ENCODE measurements at places on chromosomes 5 and 9. TPM values are rescaled to one million over a fixed set of nuclear protein-coding genes. Genes with fewer than 3 reads are reported as not detected.

GRCh38 chr5:151923866-151924476, 680 bp downstream of the GLRA1 start:
- H3K4me3 ChIP-seq: no peak overlapping the region
- no peaks in the 10 kb centered on the region for H3K4me1 ChIP-seq
- H3K27ac ChIP-seq: no peak overlapping the region
- DNase-seq: no peak

ADGRD2 gene
- not detected for total RNA-seq

SYK gene
- total RNA-seq: 2.4 TPM

DNA sequence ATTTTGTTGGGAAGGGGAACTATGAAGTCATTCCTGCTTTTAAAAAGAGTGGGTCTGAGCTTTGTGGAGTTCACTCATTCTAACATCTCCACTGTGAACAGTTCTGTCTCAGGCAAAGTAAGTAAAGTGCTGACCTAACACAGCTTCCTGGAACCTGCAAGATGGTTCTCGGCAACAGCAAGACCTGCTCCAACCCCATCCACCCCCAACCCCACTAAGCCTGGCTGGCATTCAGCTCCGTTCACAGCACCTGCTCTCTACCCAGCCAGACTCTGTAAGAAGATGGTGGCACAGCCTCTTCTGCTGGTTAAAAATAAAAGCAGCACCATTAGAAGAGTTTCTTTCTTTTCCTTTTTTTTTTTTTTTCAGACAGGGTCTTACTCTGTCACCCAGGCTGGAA, 42.0 kb downstream of the EPB41L4B start:
- no peaks in the 10 kb centered on the region for H3K4me1 ChIP-seq
- no peak overlapping the region for H3K27ac ChIP-seq
- H3K4me3 ChIP-seq: no peak overlapping the region
- H3K27me3 ChIP-seq: no peaks in the 10 kb centered on the region

DNA sequence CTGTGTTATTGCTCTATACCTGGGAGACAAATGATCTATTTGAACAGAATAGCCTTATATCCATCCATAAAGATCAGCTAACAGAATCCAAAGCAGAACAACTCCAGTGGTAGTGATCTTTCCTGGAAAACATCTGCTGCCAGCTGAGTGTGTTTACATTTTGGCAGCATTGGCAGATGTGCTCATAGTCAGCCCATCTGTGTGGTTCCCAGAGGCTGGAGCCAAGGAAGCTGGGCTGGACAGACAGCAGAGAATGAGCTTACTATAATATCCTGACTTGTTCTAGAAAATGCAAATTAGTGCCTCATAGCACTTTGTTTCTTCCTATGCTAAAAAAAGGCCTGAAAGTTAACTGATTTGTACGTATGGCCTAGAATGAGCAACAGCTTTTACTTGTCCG, 99.7 kb downstream of the ST8SIA4 start:
- H3K4me1 ChIP-seq: no peaks in the 10 kb centered on the region
- no peaks in the 10 kb centered on the region for H3K36me3 ChIP-seq
- H3K27me3 ChIP-seq: no peaks in the 10 kb centered on the region
- H3K27ac ChIP-seq: no peak overlapping the region

All from ovary (tissue), 10 donors.